Bone marrow (tissue), 2 donors: ENCODE measurements at places on chromosomes 5 and 9.

DNA sequence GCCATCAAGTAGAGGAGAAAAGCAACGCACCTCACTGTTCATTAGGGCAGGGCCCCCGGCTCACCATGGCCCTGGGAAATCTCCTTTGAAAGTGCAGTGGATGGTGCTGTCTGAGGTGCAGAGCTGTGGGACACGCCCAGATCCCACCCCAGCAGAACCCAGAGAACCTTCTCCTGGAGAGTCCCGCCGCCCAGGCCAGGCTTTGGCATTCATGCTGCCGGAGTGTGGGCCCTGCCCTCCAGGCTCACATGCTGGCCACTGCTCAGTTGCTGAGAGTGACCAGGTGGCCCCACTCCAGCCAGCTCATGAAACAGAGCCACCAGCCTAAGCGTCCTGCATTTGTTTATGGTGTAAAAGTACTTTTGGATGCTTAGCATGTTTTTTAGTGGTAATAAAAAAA lies 23.8 kb upstream of the LRRC14B start:
- DNase-seq: no peak

DNA sequence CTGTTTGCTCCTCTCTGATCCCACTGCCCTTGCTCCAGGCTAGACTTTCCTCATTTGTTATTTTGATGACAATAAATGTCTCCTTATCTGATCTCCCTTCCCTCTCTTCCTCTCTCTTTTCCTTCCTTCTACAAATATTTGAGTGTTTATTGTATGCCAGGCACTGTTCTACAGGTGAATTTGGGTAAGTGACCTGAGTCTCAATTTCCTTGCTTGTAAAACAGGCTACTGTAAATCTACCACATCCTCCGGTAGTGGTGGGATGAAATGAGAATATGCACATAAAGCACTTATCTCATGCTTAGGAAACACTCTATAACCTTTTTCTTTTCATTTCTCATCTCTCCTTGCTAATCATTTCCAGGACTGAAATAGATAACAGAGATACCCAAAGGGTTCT lies 86.4 kb downstream of the HMHB1 start:
- no peak for DNase-seq

DNA sequence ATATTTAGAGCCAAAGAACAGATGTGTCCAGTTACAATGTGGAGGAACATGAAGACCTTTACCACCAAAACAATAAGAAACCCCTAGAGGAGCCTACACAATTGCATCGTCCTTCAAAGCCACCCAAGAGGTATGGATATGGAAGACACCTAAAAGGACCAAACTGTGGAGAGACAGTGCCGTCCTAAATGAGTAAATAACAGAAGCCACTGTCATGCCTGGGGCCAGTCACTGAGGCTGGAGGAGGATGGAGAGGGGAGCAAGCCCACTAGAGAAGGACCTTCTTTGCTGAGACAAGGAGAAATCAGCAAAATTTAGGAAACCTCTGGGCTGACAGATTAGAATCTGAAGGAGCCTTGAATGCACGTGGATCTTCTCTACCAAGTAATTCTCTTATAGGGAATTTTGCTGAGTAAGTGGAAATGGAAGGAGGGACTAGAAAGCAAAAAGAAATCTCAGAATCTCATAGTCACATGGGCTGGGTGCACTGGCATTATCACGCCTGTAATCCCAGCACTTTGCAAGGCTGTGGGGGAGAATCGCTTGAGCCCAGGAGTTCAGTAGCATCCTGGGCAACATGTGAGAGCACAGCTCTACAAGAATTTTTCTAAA lies 27.6 kb downstream of the PLEKHG4B start:
- DNase-seq: no peak

DNA sequence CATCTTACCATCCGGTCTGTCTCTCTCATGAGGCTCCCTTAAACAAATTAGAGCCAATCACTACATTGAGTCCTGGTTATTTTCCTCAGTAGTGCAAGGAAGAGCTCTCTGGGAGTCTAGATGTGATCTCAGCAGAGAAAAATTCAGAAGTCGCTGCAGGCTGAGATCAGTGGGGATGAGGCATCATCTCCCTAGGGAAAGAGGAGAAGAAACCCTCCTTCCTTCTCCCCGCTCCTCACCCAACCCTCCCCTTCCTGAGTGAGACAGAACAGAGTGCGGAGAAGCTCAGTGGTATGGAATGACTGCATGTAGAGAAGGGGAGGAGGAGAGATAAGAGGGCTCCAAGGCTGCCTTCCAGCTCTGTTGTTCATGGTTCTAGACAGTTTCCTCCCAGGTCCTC lies 80.5 kb downstream of the PAPPA start:
- no peak for DNase-seq

GRCh38 chr5:180135128-180135955 lies 63.8 kb upstream of the RNF130 start:
- DNase-seq: no peak

DNA sequence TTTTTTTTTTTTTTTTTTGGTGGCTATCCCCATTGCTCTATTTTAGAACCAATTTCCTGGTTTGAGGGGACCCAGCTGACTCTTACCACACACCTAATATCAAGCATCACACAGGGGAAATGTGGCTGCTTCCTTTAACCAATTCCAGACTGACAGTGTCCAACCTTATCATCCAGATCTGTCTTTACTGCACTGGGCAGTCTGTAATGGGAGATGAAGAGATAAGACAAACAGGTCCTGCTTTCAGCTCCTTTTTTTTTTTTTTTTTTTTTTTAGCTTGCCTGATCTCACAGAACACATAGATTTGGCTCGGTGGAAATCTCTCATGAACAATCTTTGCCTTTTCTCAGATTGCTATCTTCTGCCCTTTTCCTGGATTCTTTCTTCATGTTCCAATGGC lies 198.8 kb upstream of the TYRP1 start:
- no peak for DNase-seq

DNA sequence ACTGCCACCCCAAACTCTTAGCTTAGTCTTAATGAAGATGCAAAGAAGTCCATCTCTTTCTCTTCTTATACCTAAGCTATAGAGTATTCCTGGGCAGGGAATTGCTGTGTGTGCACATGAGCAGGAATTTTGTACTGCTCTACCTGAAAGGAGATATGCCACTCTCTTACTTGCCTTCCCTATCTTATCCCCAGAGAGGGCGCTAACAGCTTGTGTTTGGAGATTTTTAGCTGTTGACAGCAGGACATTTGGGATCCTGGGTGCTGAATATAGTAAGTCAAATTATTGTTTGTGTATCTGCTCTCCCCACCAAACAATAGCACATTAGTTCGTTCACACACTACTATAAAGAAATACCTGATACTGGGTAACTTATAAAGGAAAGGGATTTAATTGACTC lies 159.5 kb downstream of the GABRG2 start:
- DNase-seq: no peak

- no peak for DNase-seq
Observed at GRCh38 chr5:107219993-107220392, 450.7 kb downstream of the EFNA5 start.

GRCh38 chr5:63570752-63571151 lies 391.5 kb downstream of the HTR1A start:
- no peak for DNase-seq

- DNase-seq: no peak
Observed at GRCh38 chr9:131986576-131986975, 93.1 kb downstream of the MED27 start.

- no peak for DNase-seq
Observed at GRCh38 chr5:88172847-88173758, 95.5 kb downstream of the TMEM161B start.

- no peak for DNase-seq
Observed at GRCh38 chr5:173065155-173065554, 9.0 kb downstream of the CREBRF start.

- no peak for DNase-seq
Observed at GRCh38 chr9:116383936-116384335, 230.3 kb downstream of the PAPPA start.

DNA sequence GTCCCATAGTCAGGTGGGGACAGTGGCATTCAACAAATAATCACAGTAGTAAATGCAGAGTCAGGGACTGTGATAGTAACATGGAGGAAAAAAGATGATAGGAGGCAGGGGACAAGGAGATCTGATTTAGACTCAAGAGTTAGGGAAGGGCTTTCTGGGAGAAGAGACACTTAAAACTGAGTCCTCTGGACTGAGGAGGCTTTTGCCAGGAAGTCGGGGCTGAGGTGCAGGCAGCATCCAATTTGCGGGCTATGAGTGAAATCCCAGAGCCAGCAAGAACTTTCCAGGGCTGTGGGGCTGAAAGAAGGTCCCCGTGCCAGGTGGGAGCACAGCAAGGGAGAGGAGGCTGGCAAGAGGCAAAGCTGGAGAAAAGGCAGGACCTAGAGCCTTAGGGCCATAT lies 124.1 kb downstream of the KIF4B start:
- DNase-seq: no peak

DNA sequence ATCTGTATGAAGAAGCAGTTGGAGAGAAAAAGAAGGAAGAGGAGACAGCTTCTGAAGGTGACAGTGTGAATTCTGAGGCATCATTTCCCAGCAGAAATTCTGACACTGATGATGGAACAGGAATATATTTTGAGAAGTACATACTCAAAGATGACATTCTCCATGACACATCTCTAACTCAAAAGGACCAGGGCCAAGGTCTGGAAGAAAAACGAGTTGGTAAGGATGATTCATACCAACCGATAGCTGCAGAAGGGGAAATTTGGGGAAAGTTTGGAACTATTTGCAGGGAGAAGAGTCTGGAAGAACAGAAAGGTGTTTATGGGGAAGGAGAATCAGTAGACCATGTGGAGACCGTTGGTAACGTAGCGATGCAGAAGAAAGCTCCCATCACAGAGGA lies 48.7 kb downstream of the CMYA5 start:
- DNase-seq: no peak
